ENCODE measurements at places on chromosomes 3 and 15.
A peak's percentile ranks its signal among the peaks of the same experiment; 100 is the strongest.

GRCh38 chr3:88235102-88235501, 85.3 kb downstream of the C3orf38 start:
- DNase-seq, result no peak

GRCh38 chr15:58221591-58222241, 83.5 kb downstream of the AQP9 start:
- DNase-seq, result no peak

GRCh38 chr3:190941694-190942260, 79.3 kb upstream of the GMNC start:
- DNase-seq, result no peak

DNA sequence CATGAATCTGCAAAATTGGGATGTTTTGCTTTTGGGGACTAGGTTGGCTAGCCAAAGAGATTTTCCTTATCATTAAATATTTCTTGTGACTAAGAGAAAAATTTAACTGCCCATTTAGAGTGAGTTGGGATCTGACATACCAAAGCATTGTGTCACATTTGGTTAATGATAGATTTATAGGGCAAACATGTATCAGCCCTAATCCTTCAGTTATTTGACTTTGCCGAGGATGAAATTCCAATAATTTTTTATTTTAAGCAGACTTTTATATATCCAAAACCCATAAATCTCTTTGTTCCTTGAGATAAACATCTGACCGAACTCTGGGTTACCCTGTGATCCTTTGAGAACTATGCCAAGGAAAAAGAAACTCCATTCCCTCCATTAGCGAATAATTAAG, 218.9 kb downstream of the CDIN1 start:
- no peak for DNase-seq

GRCh38 chr3:195859061-195859845, 47.5 kb upstream of the MUC4 start:
- peak; percentile 44 for DNase-seq

DNA sequence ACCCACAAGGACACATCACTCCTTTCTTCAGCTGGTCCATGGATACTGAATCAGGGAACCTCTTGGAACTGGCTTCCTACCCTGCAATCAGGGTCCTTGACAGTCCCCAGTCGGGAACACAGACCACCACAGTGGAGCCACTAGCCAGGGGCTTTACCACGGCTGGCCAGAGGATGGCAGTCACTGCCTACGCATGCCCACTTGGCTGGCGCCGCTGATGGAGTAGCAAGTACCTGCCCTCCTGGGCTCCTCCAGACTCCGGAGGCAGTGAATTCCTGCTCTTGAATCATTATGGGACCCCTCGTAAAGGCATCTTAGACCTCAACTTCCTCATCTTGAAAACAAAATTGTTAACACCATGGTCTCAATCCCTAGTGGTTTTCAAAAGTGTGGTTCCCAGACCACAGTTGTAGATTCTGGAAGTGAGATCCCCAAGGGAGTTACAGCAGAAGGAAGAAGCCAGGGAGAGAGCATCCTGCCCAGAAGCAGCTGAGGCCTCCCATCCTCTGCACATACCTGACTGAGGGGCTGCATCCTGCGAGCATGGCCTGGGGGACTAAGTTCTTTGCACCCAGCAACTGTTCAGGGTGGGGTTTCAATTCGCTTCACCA, 9.1 kb upstream of the SKIC8 start:
- peak; percentile 30 for DNase-seq
